Inflammatory macrophage treated with lipopolysaccharide for 4 hours (primary cell): ENCODE measurements at places on chromosomes 3 and 15.
A peak's percentile ranks its signal among the peaks of the same experiment; 100 is the strongest.

DNA sequence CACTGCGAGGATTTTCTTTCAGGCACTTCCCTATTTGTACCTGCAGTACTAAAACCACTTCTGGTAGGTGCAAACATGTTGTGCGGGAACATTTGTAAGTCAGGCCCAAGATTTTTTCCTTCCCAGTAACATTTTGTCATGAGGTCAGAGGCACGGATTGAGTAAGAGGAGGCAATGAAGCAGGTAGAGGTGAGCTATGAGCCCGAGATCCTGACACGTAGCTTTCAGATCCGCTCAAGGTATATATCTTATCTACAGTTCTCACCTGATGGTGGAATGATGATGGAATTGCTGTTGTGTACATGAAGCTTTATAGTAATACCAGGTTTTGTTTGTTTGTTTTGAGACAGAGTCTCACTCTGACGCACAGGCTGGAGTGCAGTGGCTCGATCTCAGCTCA, 497.5 kb downstream of the NR2F2 start:
- no peak for DNase-seq

DNA sequence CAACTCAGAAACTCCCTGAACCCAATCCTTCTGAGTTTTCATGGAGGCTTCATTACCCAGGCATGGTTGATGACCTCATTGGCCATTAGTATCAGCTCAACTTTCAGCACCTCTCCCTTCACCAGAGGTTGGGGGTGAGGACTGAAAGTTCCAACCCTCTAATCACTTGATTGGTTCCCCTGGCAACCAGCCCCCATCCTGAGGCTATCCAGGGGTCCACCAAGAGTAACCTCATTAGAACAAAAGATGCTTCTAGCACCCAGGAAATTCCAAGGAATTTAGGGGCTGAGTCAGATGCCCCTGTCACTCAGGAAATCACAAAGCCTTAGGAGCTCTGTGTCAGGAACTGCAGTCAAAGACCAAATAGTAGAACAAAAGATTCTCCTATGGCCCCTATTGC, 43.8 kb downstream of the ADAMTSL3 start:
- DNase-seq: no peak

- no peak for DNase-seq
Measured at GRCh38 chr3:115975796-115976195, 352.5 kb downstream of the GAP43 start.

- DNase-seq: no peak
Measured at GRCh38 chr3:116056280-116056679, 389.0 kb downstream of the LSAMP start.

GRCh38 chr3:141331377-141332318, 36.7 kb upstream of the ZBTB38 start:
- DNase-seq: peak; percentile 94

GRCh38 chr3:73832426-73832825, 207.7 kb upstream of the PDZRN3 start:
- DNase-seq: no peak

- no peak for DNase-seq
Measured at GRCh38 chr3:106711650-106712049, 665.6 kb upstream of the CCDC54 start.

- no peak for DNase-seq
Measured at GRCh38 chr15:65371976-65372786, 5.6 kb downstream of the IGDCC3 start.

- DNase-seq: no peak
Measured at GRCh38 chr3:69370901-69371301, 15.0 kb downstream of the FRMD4B start.

- DNase-seq: no peak
Measured at GRCh38 chr15:61888074-61888780, 172.0 kb downstream of the VPS13C start.

DNA sequence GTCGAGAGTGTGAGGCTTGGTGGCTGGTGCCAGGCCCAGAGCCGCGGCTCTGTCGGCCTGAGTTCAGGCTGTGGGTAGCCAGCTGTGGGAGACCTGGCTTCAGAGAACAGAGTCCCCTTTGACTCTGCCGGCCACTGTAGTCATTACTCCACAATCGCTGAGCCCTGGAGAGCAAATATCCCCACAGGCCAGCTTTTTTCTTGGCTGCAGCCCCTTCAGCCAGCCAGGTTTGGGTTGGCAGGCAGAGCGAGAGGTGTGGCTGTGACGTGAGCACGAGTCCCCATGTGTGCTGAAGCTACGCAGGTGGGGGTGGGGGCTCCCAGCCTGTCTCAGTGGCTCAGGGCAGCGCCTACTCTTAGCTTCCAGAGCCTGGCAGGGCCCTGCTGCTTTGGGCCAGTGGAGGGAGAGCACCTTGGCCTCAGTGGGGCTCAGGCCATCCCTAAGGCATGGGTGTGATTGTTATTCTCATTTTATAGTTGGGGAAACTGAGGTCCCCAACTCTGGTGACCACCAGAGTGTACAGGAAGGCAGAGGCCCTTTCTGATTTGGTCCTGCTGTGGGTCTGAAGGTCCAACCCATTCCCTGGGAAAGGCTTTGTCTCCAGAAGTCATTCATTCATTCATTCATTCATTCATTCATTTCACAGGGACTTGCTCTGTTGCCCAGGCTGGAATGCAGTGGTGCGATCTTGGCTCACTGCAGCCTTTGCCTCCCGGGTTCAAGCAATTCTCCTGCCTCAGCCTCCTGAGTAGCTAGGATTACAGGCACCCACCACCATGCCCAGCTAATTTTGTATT, 45.7 kb upstream of the LCTL start:
- DNase-seq: no peak

DNA sequence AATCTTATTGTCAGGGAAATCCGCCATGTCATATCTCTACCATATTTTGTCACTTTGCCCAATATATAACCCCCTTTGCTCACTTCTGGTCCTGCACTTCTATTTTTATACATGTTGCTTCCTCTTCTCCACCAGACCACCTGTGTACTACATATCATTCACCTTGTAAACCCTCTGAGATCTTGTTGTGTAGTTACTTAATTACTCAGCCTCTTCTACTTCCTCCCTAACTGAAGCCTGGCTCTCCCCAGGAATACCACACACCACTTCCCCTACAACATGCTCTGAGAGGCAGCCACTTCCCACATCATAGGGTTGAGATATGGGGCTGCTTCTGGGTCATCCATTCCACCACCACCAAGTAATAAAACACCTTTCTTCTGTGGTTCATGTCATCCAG, 10.0 kb downstream of the HEXA start:
- DNase-seq: peak; percentile 72

GRCh38 chr3:128190501-128190900, 37.2 kb downstream of the EEFSEC start:
- no peak for DNase-seq

GRCh38 chr15:98952381-98952803, 55.2 kb downstream of the PGPEP1L start:
- DNase-seq: no peak

DNA sequence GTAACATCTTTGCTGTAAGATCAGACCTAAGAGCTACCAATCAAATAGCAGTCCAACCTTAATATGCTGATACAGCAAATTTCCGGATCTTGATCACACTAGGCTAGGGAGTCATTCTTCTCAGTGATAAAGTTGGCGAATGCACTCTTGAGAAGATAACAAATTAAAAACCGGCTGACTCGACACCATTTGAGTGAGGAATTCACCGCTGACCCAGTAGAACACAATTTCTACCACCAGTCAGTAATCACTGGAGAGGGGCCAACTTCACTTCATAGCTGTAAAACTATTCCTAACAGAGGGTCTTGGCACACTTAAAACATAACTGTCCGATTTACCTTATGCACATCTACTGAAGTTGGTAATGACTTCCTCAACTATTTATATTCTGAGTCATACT, 47.2 kb downstream of the MEIS2 start:
- DNase-seq: no peak

- peak; percentile 21 for DNase-seq
Measured at GRCh38 chr15:71651750-71652186, 158.6 kb upstream of the NR2E3 start.

DNA sequence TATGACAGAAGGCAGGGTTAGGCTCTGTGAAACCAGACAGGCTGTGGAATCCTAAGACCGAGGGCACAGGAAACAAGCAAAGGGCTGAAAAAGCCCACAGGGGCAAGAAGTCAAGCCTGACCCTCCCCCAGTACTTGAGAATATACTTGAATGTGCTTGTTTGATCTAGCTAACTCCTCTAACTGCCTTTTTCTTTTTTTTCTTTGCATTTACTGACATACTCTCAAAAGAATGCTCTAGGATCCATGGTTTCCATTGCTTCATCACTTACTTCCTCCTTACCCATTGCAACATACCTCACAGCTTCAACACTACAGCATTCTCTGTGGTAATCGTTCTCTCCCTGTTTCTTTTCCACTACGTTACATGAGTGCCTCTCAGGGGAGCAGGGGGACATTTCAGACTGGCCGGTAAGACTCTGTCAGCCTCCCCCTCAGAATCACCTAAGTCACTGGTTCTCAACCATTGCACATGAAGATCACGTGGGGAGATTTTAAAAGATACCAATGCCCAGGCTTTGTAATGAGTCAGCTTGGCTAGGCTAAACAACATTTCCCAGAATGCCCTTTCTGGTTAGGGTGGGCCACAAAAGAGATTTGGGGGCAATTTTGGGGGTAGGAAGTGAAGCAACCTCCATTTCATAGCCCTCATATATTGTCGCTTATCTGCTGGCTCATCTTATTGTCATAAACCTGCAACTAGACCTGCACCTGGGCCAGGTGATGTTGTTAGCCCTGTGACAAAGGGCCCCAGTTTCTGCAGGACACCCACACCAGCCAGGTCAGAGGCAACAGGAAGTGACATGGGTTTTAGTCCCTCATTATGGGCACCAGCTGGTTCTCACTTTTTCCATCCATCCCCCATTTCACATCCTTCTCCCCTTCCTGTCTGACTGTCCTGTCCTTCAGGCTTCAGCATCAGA, 24.6 kb upstream of the RSL24D1 start:
- DNase-seq: peak; percentile 90

GRCh38 chr3:11047500-11047899, 55.0 kb downstream of the SLC6A1 start:
- DNase-seq: no peak

DNA sequence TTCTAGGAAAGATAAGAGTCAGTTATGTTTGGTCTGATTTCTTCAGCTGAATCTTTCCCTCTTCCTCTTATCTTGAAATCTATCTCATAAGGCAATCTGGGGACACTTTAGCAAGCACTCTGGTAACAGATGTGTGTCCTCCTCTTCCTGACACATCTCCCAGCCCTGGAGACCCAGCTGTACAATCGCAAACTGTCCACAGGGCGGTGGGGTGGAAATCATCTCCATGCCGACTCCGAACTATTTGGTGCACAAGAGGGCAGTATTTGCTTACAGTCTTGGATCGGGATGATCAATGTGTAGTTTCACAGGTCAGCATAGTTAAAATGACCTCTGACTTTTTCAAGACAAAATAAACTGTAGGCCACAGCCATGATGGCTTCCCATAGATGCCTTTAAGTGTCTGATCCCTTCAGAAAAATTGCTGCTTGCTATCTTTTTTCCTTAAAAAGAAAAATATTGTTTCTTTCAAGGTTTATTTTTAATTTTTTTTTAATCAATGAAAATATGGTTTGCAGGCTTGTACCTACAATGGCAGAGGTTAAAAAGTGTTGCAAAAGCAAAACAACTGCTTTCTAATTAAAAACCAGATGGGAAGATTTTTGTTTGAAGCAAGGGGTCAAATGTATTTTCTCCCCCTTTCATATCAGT, 17.7 kb downstream of the EEFSEC start:
- DNase-seq: peak; percentile 70
